ENCODE measurements at places on chromosomes 1 and 21. TPM values are rescaled to one million over a fixed set of nuclear protein-coding genes. Genes with fewer than 3 reads are reported as not detected.

The EDN2 gene
- not detected for total RNA-seq

The KRTAP13-3 gene
- total RNA-seq, result not detected

The LENEP gene
- 0.18 TPM for total RNA-seq

The TTC13 gene
- 15.8 TPM for total RNA-seq

The TTLL10 gene
- not detected for total RNA-seq

The SH2D2A gene
- not detected for total RNA-seq

The FAAH gene
- 1.8 TPM for total RNA-seq

The F13B gene
- not detected for total RNA-seq

The DDAH1 gene
- 26.5 TPM for total RNA-seq

Data from smooth muscle cell of bladder (primary cell).